ENCODE measurements at places on chromosomes 5 and 9.

- DNase-seq: no peak
Measured at GRCh38 chr9:86632537-86632936, 278.3 kb upstream of the TUT7 start.

- DNase-seq: no peak
Measured at GRCh38 chr9:130226112-130226511, 39.4 kb upstream of the HMCN2 start.

DNA sequence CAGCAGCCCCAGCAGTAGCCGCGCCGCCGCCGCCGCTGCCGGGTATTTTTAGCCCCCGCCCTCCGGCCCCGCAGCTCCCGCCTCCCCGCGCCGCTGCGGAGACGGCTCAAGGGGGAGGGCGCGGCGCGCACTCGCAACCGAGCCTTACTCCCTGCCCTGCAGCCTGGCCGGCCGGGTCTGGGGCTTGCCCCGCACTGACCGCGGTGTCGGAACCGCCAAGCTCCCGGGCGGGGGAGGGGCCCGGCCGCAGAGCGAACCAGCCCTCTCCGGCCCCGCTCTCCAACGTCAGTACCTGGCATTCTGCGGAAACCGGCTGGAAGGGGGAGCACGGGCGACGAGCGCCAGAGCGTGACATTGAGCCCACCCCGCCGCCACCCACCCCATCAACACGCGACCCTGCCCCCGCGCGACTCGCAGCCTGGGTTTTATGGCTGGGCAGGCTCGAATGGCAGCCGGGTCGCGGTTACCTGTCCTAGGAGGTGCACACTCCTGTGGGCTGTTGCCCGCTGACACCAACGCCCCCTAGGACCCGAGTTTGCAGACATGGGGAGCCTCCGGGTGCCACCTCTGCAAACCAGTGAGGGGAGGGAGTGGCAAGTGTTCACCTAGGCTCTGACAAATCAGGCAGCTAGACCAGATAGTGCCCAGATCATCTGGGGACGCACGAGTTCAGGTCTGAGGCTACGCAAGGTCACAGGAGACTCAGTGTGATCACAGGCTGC, at the start of gene ACSL6:
TSS of gene ACSL6 (minus strand) at position 37 of the 722 bp plus-strand sequence. CDS start 105 bp downstream, outside the sequence.
- DNase-seq: no peak

DNA sequence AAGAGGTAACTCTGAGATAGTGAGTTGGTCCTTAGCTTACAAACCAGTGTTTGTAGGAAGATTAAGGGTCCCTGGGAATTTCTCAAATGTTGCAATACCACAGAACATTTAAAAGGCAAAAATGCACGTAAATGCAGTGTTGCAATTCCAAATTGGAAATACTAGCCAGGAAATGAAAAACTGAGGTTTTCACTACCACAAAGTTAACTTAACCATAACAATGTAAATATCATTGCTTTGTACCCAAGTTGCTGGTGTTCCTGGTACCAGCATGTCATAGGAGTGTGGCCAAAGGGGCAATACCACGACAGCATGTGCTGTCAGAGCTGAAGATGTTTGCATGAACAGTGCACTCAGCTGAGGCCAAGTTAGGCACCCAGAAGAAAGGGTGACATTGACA, 382.9 kb downstream of the GLIS3 start:
- peak; percentile 82 for DNase-seq

GRCh38 chr9:35107297-35108290, 4.7 kb upstream of the STOML2 start:
- DNase-seq: no peak

- DNase-seq: peak; percentile 3
Measured at GRCh38 chr5:17679597-17680203, 45.4 kb downstream of the TAF11L14 start.

- peak; percentile 16 for DNase-seq
Measured at GRCh38 chr5:113119246-113119924, 142.8 kb downstream of the DCP2 start.

DNA sequence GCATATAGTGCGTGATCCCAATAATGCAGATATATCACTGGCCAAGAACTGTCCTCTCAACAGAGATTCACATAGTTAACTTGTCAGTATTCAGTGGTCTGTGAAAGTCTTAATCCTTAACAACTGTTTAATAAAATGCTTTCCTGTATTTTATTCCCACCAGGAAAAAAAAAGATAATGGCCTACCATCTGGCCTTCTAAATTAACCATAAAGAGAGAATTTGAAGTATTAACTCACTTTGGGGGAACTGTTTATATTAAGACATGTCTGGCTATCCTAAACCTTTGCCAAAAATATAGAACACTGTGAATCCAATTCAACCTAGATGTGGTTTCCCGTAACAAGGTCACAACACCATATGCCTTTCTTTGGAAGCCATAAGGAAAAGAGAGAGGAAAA, 818 bp upstream of the FREM1 start:
- DNase-seq: no peak

DNA sequence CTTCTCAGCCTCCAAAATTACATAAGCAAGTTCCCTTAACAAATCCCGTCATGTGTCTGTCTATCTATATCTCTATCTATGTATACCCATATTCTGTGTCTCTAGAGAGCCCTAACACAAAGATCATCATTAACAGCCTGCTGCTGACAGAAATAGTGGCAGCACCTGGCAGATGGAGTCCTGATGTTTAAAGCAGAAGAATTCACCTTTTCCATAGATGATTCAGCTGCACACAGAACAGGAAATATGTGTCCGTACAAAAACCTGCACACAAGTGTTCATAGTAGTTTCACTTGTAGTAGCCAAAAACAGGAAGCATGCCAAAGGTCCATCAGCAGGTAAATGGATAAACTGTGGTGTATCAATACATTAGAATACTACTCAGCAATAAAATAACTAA, 45.0 kb upstream of the ACO1 start:
- no peak for DNase-seq

DNA sequence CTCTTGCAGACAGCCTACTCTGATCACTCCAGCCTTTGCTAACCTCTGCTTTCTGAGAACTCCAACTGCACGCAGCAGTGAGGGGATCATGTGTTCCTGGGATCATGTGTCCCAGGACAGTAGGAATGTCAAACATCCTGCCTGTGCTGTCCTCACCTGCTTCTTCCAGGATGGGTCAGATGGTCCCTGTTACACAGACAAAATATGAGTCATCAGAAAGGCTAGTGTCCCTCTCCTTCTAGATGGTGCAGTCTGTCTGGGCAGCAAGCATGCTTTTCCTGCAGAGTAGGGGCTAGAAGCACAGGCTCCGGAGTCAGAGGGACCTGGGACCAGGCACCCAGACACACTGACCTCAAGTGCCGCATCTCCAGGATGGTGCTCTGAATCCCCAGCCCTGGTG, 20.1 kb upstream of the SLC25A48 start:
- no peak for DNase-seq

DNA sequence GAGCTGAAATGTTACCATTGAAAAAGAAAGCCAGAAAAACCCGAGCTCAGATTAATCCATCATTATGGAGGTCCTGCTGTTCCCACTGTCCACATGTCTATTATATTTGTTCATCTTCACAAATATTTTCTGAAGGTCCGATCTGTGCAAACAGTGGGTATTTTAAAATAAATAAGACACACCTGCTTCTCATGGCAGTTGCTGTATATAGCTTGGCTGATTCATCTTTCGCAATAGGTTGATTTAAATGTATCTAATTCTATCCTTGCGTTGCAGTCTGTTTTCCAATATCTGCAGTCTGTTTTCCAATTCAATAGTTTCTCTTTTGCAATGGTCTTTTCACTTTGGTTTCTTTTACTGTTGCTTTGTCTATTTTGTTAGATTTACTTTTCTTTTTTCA, 87.4 kb upstream of the PCA3 start:
- DNase-seq: no peak

DNA sequence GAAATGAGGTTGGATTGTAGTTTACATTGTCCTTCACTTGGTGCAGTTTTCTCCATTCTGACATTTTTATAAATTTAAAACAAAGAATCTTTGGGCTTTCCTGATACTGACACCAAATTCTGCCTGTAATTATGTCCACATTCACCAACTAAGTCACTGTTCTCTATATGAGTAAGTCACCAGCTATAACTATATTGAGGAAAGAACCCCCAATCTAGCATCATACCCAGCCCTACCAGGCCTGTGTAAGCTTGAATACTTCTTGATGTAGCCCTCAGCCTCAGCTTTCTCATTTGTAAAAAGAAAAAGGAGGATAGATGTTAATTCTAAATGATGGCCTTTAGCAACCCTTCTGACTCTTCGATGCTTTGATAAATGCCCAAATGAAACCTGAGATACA, 112.7 kb upstream of the FST start:
- no peak for DNase-seq

GRCh38 chr5:119302916-119303897, 52.6 kb upstream of the TNFAIP8 start:
- peak; percentile 97 for DNase-seq

- peak; percentile 92 for DNase-seq
Measured at GRCh38 chr9:86494644-86495111, 140.5 kb upstream of the TUT7 start.

DNA sequence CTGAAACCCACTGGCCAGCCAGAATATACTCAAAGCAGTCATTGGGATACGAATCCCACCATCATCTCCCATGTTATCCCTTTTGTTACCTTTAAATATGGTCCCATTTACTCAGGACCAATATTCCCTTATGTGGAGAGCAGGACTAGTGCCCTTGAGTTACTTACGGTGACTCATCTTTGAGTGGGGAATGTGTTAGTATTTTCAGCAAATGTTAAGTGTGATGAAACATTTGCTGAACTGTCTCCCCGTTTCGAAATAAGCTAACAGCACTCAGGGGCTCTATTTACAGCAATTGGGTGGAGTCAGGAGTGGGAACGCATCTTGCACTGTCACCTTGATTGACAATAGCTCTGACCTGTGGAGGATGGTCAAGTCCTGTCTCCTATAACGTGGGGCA, 67.4 kb downstream of the CTSL start:
- DNase-seq: peak; percentile 92

GRCh38 chr9:104914466-104914865, 13.5 kb downstream of the ABCA1 start:
- DNase-seq: no peak

DNA sequence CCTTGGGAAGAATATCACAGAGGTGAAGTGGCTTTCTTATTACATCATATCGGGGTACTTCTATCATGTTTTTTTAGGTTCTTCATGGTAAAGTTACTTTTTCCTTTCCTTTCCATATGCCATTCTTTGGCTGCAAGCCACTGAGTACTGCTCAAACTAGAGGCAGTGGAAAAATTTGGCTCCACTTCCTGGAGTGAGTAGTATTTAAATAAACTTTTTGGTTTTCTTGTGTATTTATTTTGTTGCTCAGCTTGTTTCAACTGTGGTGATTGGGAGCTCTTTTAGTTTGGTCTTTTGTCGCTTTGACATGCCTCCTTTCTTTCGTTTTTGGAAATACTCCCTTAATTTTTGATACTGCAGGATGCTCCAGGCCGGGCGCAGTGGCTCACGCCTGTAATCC, 69.8 kb downstream of the WDR70 start:
- DNase-seq: peak; percentile 45

DNA sequence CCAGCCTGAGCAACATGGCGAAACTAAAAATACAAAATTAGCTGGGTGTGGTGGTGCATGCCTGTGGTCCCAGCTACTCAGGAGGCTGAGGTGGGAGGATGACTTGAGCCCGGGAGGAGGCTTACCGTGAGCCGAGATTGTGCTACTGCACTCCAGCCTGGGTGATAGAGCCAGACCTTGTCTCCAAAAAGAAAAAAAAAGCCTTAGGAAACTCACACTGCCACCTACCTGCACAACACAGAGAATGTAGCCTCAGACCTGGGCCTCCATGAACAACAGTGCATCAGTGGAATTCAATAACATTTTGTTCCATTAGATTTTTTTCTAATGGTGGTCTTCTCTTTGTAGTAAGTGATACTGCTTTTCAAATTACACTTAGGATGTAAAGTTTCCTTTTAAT, 63.8 kb upstream of the RARS1 start:
- no peak for DNase-seq

GRCh38 chr5:121746763-121747162, 104.9 kb upstream of the FTMT start:
- no peak for DNase-seq

DNA sequence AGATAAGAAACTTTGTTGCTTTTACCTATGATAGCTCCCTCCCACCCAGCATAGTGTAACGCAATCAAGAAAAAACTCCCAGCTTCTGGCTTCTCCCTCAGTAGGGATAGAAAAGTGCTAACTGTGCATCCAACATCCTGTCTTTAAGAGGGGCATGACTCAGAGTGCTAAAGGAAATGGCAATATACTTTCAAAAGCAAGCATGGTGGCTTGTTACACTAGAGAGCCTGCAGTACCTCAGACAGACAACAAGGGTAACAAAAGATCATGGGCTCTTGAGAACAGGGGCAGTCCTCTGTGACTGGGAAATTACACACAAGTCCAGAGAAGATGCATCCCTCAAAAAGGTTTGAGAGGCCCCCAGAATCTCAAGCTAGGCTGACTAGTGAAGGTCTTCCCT, 37.8 kb downstream of the PRELID2 start:
- peak; percentile 35 for DNase-seq

DNA sequence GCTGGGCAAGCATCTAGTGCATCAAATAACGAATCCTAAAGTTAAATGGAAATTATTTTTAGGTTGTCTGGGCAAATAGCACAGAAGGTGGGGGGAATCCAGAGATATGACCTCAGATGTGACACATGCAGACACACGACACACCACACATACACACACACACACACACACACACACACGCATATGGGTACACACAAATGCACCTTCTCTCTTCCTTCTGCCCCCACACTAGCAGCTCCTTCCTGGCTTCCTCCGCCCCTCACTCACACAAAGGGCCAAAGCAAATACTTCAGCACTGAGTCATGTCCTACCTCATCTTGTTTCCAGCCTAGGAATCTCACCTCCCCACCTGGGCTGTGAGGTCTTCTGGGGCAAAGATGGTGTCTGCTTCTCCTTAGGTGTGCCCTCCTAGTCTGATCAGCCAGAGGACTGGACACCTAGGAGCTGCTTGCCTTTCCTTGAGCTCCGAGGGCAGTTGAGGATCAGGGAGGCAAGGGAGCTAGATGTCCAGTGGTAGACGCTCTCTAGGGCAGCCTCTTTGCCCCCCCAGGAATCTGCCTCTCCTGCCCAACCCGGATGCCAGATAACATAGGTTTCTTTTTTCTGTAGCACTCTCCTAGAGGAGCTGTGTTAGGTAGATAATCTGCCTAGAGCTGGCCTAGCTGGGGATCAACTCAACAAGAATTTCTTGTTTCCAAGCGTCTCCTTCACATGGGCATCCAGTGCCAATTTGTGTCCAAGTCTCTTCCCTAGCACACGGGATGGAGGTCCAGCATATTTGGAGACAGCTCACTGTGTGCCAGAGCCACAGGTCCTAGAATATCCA, 14.3 kb upstream of the JADE2 start:
- DNase-seq: peak; percentile 33

DNA sequence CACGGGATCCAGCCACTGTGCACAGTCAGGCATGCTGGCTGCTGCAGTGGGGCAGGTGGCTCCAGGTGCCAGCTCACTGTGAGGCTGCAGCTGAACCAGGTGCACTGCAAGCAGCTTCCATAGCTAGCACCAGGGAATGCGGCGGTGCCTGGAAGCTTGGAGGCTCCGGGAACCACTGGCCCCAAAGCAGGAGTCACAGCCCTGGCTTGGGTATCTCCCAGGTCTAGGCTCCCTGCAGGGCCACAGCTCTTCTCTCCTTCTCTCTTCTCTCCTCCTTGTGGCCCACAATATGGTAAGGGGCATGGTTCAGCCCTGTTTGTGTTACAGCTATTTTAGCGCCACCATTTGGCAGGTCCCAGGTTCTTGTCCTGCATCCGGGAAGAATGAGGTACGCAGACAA, 6.7 kb upstream of the MTMR12 start:
- DNase-seq: no peak

GRCh38 chr5:14475045-14475444, 106.5 kb upstream of the OTULINL start:
- DNase-seq: no peak

- DNase-seq: no peak
Measured at GRCh38 chr5:159123700-159124099, 24.0 kb upstream of the EBF1 start.
